ENCODE measurements at places on chromosomes 2 and 18.

- DNase-seq: peak; percentile 56
These were observed 409.2 kb upstream of the HS6ST1 start for GRCh38 chr2:128727914-128728313.

DNA sequence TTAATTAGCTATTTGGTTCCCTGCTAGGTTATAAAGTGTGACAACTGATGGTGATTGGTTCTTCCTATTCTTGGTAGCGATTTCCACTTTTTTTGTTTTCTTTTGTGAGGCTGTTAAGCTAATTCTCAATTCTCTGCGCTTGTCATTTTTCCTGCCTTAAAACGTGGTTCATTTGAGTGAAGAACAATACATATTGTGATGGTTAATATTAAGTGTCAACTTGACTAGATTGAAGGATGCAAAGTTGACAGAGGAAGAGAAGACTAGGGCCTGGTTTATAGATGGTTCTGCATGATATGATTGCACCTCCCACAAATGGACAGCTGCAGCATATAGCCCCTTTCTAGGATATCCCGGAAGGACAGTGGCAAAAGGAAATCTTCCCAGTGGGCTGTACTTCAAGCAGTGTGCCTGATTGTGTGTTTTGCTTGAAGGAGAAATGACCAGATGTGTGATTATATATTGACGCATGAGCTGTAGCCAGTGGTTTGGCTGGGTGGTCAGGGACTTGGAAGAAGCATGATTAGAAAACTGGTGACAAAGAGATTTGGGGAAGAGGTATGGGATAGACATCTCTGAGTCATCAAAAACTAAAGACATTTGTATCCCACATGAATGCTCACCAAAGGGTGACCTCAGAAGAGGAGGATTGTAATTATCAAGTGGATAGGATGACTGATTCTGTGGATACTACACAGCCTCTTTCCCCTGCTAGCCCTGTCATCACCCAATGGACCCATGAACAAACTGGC lies 39.4 kb upstream of the ZNF804A start:
- no peak for DNase-seq

- no peak for DNase-seq
These were observed 47.2 kb downstream of the CDC42EP3 start for GRCh38 chr2:37623971-37624900.

GRCh38 chr2:219531639-219532377 lies 11.8 kb downstream of the CHPF start:
- no peak for DNase-seq

DNA sequence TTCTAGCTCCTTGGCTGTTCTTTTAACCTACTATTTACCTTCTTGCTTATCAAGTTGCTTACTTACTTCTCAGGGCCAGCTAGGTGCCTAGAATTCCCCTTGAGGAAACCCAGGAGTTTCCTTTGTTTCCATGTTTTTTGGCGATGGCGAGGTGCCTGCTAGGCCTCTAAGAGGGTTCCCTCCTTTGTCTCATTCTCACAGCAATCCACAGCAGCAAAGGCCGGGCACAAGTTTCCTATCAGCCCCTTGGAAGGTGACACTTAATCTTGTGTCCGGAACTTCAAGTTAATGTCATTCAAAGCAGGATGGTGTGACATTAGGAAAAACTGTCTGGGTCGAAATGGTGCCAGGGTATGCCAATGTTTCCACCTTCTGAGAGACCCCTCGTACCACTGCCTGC lies 101.9 kb upstream of the EPC2 start:
- DNase-seq: no peak

- no peak for DNase-seq
These were observed 117.9 kb upstream of the ZBTB14 start for GRCh38 chr18:5413447-5413846.

DNA sequence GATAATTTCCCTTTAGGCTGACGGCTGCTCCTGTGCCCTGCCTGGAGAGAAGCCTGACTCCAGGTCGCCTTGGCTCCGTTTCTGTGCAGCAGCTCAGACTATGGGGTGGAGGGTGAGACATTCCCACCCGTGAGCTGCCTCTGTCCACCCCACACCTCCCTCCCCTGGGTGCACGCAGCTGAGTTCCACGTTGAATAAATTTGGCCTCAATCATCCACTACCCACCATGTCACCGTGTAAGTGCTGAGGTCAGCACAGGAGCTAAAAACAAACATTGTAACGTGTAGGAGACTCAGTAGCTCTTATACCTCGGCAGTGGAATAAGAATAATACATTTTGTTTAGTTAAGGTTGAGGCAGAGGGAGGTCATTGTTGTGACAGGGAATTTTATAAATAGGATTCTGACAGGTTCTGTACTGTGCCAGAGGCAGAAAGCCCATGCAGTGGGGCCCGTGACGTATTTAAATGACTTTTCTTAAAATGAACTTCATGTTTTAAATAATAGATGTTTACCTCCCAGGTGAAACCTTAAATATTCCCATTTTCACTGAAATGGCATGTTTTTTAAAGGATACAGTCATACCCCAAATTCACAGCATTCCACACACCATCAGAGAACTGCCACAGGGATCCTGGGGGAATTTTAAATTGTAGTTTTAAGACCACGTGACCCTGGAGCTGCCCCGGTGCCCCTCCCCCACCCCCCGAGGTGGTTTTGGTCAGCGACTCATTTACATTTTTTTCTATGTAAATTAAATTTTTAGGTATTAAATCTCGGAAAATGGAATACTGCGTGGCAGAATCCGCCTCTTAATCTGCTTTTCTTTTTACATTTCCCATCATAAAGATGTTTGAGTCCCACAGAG lies 50.2 kb downstream of the NFATC1 start:
- DNase-seq: no peak

DNA sequence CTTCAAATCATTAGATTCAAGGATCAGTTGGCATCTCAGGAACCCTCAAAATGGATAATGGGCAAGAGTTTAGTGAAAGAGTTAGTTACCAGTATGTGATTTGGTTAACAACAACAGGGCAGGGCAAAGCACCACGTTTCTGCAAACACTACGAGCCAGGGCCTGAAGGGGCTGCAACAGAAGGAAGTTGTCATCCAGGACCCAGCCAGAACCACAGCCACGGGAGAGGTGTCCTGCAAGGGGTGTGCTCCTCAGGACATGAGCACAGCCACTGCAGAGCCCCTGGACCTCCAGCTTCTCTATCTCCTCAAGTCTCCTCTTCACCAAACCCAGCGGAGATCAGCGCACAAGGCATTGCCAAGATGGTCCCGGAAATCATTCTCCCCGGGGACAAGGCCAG lies 173.3 kb upstream of the PIEZO2 start:
- no peak for DNase-seq

DNA sequence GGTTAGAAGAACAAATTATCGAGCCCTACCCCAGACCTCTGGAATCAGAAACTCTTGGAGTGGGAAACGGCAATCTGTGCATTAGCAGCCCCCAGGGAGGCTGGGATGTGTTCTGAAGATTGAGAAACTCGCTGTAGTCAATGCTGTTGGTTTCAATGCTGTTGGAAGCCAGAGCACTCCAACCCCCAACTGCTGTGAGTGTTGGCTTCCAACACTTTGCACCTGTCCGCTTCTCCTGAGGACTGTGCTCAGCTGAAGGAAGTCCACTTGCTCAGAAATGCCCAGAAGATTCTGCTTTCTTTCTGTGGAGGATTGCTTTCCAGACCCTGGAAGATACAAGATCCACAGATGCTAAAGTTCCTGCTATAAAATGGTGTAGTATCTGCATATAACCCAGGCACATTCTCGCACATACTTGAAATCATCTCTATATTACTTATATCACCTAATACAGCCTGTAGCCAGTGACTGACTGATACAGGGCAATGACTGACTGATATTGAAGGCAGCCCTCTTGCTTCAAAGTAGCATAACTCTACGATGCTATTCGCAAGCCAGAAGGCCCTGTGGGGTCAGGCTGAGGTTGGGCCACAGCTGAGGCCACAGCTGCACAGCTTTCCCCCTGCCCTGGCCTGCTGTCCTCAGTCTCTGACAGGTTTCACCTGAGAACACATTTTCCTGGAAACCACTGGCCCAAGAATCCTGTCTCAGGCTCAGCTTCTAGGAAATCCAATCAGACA lies 757.7 kb upstream of the ID2 start:
- peak; percentile 44 for DNase-seq

- DNase-seq: peak; percentile 82
These were observed 19.3 kb downstream of the INPP5D start for GRCh38 chr2:233079473-233079877.

DNA sequence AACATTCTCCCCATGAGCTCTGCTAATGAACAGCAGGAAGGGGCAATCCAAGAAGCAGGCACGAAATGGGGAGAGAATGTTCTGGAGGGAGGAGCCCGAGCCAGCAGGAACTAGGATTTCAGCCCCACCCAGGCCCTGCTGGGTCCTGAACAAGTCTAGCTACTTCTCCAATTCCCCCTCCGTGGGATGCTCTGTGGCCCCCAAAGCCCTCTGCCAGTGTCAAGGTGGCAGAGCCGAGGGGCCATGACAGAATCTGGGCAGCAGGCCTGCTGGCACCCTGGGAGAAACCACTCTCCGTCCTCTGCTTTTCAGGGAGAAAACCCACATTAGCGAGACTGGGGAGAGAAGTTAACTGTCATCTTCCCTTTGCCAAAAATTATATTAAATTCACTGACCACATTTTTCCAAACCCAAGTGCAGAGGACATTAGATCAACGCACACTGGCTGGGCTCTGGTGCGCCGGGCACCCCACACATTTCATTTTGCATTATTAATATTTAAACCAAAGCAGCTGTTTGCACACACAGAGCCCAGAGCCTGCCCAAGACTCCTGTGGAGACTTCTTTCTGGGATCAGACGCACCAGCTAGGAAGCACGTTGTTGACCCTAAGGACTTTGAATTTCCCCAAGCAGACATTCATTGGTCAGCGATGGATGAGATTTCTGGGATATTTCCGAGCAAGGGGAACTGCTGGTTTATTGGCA lies 80.2 kb upstream of the PKDCC start:
- DNase-seq: no peak

GRCh38 chr2:131077966-131078365 lies 15.3 kb downstream of the FAM168B start:
- no peak for DNase-seq

DNA sequence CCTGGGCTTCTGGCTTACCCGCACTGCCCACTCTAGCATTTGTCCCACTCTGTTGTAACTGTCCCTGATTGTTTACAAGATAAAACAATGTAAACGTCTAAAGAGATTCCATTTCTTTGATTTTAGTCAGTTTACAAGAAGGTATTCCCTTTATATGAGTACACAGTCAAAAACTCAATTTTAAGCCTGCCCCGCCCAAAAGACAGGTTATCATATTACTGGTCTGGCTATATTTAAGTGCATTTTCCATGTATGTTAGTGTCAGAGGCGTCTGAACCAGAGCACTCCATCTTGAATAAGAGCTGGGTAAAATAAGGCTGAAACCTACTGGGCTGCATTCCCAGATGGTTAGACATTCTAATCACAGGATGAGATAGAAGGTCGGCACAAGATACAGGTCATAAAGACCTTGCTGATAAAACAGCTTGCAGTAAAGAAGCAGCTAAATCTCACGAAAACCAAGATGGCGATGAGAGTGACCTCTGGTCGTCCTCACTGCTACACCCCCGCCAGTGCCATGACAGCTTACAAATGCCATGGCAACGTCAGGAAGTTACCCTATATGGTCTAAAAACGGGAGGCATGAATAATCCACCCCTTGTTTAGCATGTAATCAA lies 15.0 kb downstream of the GPR45 start:
- DNase-seq: no peak

DNA sequence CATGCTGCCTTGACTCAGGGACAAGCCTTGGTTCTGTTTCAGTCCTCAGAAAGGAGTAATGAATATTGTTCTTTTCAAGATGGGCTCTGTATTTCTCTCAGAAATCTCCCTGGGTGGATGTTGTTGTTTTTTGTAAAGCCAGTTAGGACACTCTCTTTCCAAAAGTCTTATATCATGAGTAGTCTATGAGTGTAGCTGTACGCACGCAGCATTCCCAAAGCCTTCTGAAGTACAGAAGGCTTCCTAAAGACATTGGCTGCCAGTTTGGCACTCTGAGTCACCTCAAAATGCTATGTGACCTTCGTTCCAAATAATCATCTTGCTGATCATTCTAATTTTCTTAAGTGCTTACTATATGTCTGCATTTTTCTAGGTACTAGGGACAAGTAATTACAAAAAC lies 16.7 kb upstream of the GTF2A1L start:
- no peak for DNase-seq

DNA sequence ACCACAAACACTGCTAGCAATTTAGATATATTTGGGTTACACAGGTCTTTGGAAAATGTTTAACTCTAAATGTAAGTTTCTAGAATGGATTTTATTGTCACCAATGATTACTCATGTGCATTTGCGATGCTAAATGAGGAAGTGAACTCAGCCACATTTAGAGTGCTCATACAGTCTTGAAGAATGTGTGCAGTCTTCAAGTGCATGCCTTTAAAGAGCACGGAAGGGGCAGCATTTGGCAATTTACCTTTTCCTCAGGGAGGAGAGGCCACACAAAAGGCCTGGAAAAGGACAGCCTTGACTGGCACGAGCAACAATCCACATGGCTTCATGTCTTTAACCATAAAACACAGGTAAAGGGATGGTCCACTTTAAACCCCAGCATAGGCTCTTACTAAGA lies 78.5 kb upstream of the STK17B start:
- peak; percentile 71 for DNase-seq

GRCh38 chr2:218256612-218257350 lies 4.0 kb upstream of the GPBAR1 start:
- DNase-seq: no peak

- DNase-seq: no peak
These were observed 26.6 kb upstream of the COLEC12 start for GRCh38 chr18:527146-527545.

DNA sequence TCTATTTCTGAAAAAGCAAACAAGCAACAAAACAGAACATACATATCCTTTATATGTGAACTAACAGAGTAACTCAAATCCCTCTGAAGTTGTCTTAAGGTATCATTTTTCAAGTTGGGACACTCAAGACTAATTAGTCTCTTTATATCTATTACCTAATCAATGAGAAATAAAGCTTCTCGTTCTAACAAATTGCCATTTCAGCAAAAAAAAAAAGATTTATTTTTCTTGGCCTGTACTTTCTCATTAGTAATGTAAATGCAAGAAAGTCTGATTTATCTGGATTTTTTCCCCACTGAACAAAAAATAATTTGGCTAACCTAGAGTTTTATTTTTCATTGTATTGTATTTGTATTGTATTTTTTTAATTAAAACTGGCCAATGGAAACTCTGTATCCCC lies 176.1 kb upstream of the NOL4 start:
- no peak for DNase-seq

DNA sequence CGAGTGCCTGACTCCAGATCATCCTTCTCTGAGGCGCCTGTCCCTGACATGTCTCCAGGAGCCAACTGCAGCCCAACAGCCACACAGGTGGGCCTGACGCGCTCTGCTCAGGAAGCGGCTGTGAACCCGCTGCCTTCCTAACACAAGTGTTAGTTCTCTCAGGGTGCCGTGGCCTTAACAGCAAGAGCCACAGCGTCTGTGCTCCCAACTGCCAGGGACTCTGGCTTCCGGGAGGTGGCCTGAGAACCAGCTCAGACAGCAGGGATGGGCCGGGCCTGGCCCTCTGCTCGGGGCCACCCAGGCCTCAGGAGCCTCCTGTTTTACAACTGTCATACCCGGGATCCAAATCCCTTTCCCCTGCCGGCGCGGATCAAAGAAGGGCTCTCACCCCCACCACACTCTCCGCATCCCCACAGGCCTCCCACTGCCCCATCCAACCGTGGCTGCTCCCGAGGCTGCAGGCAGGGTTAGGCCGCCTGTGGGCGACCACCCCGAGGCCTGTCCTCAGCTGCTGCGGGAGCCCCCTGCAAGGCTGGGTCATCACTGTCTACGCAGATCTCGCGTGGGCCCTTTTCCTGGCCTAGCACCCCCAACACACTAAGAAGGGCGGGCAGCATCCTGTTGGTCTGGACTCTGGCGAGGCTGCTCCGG lies 114.2 kb upstream of the ZNF236 start:
- peak; percentile 55 for DNase-seq

- no peak for DNase-seq
These were observed 11.1 kb downstream of the CAVIN2 start for GRCh38 chr2:191835539-191836350.

Measured in activated CD4-positive, alpha-beta T cell treated with anti-CD3 and anti-CD28 coated beads, Interleukin-2, amount 10 ng/mL, durations not matched to agents 24 days and 14 days (primary cell).